Brain (organoid and tissue), 16 donors: ENCODE measurements at places on chromosomes 4 and X. TPM values are rescaled to one million over a fixed set of nuclear protein-coding genes. Genes with fewer than 3 reads are reported as not detected.

- DNase-seq, result no peak
These were observed 120.3 kb downstream of the PDE5A start for GRCh38 chr4:119508281-119508680.

- peak; percentile 13 for DNase-seq
These were observed 416.6 kb upstream of the MAGEB18 start for GRCh38 chrX:25721564-25721963.

GRCh38 chr4:41661442-41662076 is 87.0 kb downstream of the PHOX2B start:
- peak; percentile 77 for DNase-seq

DNA sequence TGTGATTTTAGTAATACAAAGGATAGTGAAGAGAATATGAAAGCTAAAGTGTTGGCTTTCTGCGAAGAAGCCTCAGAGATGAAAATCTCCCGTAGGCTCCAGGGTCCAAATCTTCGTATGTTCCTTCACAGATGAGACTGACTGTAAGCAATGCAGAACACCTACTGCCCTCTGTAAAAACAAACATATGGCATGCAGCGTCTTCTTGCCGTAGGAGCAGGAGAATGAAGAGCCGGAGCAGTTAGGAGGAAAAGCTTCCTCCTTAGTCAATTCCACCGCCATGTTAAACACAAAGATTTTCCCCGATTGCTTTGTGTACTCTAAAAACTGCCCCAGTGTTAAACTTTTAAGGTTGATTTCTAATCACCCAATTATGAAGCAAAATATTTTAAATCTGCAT is 22.5 kb downstream of the RWDD4 start:
- DNase-seq, result peak; percentile 34

Gene EDA
- 0.76 TPM for polyA plus RNA-seq

Gene ADGRA3
- 22.8 TPM for polyA plus RNA-seq

Gene AFAP1
- 15.3 TPM for polyA plus RNA-seq

DNA sequence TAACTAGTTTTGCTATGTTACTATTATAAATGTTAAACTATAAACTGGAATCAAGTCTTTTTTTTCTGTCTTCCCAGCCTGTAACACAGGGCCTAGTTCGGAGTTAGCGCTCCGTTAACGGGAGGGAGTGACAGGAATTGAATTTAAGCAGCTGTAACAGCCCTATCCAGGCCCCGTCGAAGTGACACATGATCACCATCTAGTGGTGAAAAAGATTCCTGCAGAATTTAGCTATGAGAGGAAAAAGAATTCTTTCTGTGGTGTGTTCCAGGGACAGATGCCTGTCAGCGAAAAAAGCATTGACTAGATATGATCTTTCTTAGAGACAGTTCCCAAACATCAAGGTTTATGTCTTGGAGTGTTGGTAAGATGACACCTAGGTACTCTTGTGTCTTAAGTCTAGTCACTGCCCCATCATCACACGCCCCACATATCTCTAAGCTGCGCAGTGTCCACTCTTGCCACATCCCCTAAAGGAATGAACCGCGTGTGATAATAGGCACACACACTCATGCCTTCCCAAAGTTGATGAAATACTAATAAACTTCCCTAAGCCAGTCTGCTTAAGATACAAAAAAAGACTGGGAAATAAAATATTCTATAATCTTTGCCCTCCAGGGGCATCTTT is 2.1 kb downstream of the GAB3 start:
- peak; percentile 31 for DNase-seq

DNA sequence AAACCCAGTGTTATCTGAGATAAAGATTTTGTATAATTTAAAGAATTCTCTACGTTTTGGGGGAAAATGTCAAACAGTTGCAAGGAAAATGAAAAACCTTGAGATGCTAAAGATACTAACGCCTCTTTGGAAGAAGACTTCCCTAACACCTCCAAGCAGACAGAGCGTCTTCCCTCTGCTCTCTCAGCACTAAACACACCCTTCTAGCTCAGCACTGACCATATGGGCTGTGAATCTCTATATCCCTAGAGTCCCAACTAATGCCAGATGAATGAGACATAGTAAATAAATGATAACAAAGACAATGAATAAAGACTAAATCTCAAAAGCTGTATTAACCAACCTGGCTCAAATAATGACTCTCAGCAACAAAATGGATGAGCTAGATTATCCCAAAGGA is 13.3 kb downstream of the FUNDC1 start:
- DNase-seq, result no peak

Gene OPRPN
- not detected for polyA plus RNA-seq

Gene KLHL13
- polyA plus RNA-seq, result 4.5 TPM

DNA sequence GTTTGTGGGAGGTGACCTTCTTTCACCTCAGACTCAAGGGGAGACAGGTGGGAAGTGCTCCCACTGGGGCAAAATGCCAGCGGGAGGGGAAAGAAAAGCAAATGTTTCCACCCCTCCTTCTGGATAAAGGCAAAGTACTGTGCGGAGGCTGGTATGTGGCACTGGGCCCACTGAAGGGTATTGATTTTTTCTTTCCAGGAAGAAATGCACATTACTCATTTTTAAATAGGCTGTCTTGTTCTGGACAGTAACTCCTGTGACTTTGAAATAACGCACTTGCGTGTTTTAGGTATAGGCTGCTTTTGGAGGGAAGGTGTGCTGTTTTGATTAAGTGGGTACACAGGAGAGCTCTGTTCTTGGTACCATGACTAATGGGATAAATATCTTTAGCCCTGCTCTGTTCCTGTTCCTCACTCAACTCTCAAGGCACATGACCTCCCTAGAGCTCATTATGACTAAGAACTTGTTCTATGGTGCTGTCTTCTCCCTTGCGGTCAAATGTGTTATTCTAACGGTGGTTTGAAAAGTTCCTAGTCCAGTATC is 40.7 kb upstream of the MBTPS2 start:
- DNase-seq, result no peak

- DNase-seq, result no peak
These were observed 33.8 kb downstream of the OTUD6A start for GRCh38 chrX:70096052-70096451.

- DNase-seq, result no peak
These were observed 608.6 kb upstream of the AADAT start for GRCh38 chr4:170698334-170698733.

GRCh38 chrX:140664939-140665338 is 44.6 kb upstream of the LINC00632 start:
- DNase-seq, result peak; percentile 58

DNA sequence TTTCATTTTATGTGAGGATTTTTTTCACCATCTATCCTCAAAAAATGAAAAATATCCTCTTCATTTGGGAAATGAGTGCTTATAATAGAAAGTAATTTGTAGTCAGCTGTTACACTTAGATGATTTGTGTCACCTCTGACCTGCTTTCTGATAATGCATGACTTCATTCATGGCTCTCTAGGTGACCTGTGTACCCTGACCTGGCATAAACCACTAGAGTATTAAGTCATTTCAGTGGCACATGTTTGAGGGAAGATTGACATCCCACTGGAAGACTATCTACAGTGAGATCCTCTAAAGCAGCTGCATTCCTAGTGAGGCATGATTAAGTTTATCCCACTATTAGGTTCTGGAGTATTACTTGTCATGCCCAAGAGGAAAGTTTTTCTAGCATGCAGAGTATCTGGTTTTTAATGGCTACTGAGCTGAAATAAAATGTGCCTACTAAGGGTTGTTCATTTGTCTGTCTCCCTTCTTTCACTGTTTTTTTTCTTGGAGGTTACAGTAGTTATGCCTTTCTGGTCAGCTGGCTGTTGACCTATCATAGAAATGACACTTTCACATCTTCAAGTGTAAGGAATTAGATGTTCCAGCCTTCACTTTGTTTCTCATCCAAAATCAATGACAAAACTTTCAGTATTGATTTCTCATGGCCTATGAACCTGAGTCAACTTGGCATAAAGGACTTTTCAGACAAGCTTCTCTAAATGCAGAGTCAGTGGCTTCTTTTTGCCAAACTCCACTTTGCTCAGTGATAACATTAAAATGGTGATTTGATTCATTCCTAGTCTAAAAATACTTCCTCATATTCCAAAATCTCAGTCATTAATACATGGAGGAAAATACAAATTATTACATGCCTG is 33.1 kb downstream of the TET2 start:
- DNase-seq, result no peak

DNA sequence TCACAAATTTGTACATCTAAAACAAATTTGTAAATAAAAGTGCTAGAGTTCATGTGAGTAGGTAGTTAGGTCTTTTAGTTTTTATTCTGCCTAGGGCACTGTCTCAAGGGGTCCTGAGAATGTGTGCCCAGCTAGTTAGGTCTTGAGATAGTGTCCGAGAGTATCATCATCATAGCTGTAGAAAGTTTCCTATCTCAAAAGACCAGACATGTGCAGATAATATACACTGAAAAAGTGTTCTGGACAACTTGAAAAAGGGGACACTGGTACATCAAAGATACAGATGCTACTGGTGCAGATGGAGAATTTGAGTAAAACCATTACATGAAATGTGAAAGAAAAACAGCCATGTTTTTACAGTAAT is 1.8 kb upstream of the ZCCHC4 start:
- DNase-seq, result no peak

GRCh38 chr4:81923140-81923539 is 450.7 kb downstream of the HNRNPD start:
- DNase-seq, result no peak

DNA sequence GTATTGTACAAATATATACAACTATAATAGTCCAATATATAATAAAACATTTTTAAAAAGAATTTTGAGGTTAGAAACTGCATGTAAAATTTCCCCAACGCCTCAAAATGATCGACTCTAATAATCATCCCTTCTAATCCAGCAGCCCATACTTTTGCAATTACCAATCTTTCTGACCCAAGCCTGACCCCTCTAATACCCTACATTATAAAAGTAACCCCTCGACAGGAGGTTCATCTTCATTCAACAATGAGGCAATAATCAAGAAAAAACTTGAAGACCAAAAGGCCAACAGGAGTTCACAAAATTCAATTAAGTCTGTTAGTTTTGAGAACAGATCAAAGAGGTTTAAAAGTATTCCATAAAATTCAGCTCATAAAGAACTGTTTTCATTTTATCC is 393.5 kb downstream of the GPM6A start:
- DNase-seq, result no peak

DNA sequence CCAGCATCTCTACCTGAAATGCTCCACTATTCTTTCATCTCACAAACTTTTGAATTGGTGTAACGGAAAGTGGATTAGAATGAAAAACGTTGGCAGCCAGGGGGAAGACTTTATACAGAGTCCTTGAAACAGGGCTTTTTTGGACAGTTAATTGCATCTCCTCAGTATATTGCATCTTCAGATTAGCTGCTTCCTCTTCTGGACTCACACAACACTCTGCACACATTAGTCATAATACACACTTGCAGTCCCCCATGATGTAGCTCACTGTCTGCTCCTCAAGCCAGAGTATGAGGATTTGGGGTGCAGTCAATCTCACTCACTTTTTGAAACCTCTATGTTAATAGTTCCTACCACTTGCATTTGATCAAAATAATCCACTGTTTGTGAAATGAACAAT is 101.0 kb downstream of the ADGRA3 start:
- no peak for DNase-seq

DNA sequence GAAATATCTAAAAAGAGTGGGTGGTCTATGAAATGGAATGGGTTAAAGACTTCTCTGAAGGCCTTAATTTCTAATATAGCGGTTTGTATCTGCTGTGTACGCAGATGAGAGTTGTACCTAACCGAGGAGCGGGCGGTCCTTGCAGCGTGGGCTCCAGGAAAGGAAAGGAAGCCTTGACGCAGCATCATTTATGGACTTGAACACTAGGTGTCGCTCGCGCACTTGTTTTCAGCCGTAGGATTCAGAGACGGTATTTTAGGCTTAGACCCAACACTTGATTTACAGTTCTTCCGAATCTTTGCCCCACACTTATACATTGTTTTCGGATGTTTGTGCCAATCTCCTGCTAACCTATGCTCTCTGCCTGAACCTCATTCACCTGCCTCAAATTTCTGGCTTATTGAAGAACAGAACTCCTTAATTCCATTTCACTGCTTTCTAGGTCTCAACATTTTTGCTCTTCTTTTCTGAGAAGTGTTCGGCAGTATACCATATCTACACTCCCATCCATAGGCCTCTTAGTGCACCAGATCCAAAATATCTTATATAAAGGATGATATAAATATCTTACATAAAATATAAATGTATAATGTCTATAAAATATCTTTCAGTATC is 48.9 kb upstream of the AADAT start:
- DNase-seq, result peak; percentile 93

DNA sequence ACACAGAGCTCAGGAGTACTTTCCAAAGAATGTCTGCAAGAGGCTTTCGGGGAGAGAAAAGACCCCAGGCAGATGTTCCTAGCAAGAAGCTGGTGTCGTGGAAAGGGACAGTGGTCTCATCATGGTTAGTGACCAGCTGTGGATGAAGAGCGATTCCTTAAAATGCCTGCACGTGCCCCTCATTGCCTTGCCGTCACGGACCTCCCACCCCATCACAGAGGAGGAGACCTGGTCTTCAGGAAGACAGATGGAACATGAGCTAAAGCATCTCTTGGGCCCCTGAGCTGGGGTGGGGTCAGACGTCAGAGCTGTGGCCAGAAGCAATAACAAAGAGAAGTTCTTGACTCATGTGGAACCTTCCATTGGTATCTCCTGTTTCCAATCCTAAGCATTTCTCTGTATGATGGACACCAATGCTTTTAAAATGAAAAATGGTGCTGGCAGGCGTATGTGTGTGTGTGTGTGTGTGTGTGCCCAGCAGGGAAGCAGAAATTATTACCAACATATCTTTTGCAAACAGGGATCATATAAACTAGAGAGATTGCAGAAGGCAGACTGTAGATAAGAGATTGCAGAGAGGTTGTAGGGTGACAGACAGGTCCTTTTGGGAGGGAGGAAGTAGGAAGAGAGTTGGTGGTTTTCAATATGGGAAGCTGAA is 25.2 kb upstream of the ASMTL start:
- no peak for DNase-seq

DNA sequence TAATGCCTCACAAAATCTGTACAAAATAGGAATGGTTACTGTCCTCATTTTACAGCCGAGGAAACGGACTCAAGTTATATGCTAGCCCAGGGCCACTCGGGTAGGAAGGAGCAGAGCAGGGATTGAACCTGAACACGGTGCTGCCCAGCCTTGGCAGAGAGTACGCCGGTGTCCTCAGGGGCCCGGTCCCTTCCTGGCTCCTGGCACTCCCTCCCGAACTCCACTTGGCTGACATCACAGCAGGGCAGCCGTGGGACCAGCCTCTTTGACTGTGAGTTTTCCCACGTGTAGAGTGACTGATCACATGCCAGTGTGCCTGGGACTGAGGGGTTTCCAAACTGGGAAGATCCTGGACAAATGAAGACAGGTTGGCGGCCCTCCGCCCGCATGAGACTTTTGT is 23.7 kb downstream of the MAN2B2 start:
- DNase-seq, result no peak
